Caco-2 (cell line): ENCODE measurements at places on chromosomes 5 and 9.
A peak's percentile ranks its signal among the peaks of the same experiment; 100 is the strongest.

GRCh38 chr5:13187186-13187585, 757.3 kb downstream of the DNAH5 start:
- no peak for DNase-seq
- no peaks in the 10 kb centered on the region for H3K4me1 ChIP-seq
- H3K27ac ChIP-seq = no peak overlapping the region
- H3K27me3 ChIP-seq = no peaks in the 10 kb centered on the region
- no peaks in the 10 kb centered on the region for H3K36me3 ChIP-seq

GRCh38 chr5:33701251-33701650, 190.5 kb downstream of the ADAMTS12 start:
- DNase-seq = no peak
- no peak overlapping the region for H3K27ac ChIP-seq
- no peaks in the 10 kb centered on the region for H3K27me3 ChIP-seq
- no peaks in the 10 kb centered on the region for H3K4me1 ChIP-seq
- no peak overlapping the region for H3K4me3 ChIP-seq

DNA sequence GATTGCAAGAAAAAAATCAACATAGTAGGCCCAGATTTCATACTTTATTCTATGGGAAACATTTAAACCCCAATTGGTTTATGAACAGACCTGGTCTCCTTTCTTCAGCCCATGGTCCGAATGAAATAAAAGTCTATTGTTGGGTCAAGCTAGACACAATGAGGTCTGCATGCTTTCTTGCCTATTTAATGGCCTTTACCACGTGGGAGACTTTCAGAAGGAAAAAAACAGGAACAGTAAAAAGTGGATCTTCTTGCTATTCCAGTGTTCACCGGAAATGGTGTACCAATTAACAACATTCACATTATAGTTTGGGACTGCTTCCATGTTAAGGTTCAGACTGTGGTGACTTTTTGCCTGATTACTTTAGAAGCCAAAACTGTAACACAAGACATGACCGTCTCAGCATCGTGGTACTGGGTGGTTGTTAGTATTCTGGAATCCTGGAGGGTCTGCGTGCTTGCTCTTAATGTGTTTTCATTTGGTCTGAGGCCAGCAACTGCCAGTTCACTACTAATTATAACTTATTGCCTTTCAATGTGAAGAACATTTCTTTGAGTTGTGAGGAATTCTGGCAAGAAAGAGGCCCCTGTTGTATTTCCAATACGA, 85.4 kb upstream of the PRRC1 start:
- no peaks in the 10 kb centered on the region for H3K36me3 ChIP-seq
- H3K27me3 ChIP-seq = no peaks in the 10 kb centered on the region
- H3K4me1 ChIP-seq = peaks cover 4% of the 10 kb centered on the region; the same call in 1 of the 2 replicates
- no peak overlapping the region for H3K4me3 ChIP-seq
- H3K27ac ChIP-seq = no peak overlapping the region

GRCh38 chr9:37329576-37329975, 92.9 kb upstream of the GRHPR start:
- no peaks in the 10 kb centered on the region for H3K27me3 ChIP-seq
- peaks cover 28% of the 10 kb centered on the region for H3K4me1 ChIP-seq
- DNase-seq = no peak
- H3K27ac ChIP-seq = no peak overlapping the region
- no peak overlapping the region for H3K4me3 ChIP-seq

DNA sequence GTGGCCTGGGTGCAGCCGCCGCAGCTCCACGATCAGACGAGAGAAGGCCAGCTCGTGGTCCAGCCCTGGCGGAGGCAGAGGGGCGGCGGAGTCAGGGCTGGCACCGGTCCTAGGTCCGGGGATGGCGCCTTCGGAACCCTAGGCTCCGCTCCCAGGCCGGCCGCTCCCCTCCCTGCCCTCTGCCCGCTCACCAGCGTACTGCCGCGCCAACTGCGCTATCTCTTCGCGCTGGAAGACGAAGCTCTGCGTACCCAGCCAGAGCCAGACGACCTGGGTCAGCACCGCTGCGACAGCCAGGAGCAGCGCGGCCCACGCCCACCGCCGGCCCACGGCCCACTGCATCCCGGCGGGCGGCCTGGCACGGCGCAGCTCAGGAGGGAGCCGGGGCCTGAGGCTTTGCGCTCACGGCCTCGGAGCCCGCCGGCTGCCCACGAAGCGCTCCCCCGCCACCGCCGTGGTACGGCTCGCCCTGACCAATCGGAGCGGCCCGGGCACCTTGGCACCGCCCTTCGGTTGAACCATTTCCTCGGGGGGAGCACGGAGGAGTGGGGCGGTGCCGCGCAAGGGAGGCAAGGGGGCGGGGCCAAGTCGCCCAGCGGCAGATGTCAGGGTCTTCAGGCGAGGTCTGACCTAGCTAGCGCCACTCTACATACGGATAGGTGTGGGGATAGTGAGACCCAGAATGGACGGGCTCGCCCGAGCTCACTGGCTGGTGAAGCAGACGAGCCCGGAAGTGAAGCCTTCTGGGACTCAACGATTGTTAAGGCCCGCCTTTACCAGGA, at the start of gene SIGMAR1:
Gene SIGMAR1 (minus strand): TSS at position 432 of the 782 bp plus-strand sequence. CDS start 90 bp downstream, at position 342.
- H3K4me3 ChIP-seq = peak within 1 kb of the TSS; percentile 99
- peaks cover 1% of the 10 kb centered on the region; the same call in 1 of the 2 replicates for H3K36me3 ChIP-seq
- H3K4me1 ChIP-seq = no peaks in the 10 kb centered on the region
- H3K27ac ChIP-seq = peak within 1 kb of the TSS; percentile 64
- peak; percentile 96 for DNase-seq

GRCh38 chr5:1299961-1300360, 5.1 kb upstream of the TERT start:
- no peaks in the 10 kb centered on the region for H3K27me3 ChIP-seq
- DNase-seq = no peak
- no peaks in the 10 kb centered on the region for H3K4me1 ChIP-seq
- H3K36me3 ChIP-seq = no peaks in the 10 kb centered on the region
- H3K27ac ChIP-seq = no peak overlapping the region
- H3K4me3 ChIP-seq = no peak overlapping the region

- no peak overlapping the region for H3K4me3 ChIP-seq
- no peaks in the 10 kb centered on the region for H3K36me3 ChIP-seq
- H3K27ac ChIP-seq = no peak overlapping the region
- no peak for DNase-seq
- no peaks in the 10 kb centered on the region for H3K27me3 ChIP-seq
- H3K4me1 ChIP-seq = no peaks in the 10 kb centered on the region
These were observed 46.9 kb upstream of the GAS1 start for GRCh38 chr9:86994231-86994630.

DNA sequence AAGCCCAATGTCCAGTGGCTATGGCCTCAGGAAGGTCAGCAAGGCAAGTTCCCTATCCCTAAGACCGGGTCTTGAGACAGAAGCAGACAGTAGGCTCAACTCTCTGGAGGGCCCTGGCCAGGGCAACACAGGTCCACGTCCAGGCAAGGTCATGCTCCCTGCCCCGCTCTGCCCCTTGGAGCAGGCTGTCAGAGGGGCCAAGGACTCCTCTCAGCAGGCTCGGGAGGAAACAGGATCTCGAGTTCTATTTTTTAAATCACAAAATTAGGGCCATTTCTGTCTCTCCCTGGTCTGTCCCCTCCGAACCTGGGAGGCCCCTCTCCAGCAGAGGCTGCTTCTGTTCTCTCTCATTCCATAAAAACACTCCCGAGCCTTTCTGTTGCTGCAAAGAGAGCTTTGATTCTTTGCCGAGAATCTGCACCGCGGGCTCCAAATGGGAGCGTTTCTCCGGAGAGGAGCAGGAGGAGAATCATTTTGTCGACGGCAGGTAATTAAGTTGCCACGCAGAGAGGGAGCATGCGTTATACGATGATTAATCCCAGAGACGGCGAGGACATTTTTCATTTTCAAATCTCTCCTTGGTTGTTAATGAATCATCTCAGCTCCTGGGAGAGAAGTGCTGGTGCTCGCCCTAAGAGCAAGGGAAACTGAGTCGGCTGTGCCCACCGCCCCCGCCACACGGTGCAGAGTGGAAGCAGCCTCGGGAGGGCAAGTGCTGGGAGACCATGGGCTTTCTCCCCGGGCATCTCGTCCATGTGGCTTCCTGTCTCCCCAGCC, 24.5 kb upstream of the FCN1 start:
- H3K27ac ChIP-seq = no peak overlapping the region
- H3K27me3 ChIP-seq = no peaks in the 10 kb centered on the region
- H3K4me1 ChIP-seq = no peaks in the 10 kb centered on the region
- no peak for DNase-seq
- H3K4me3 ChIP-seq = no peak overlapping the region

- peaks cover 6% of the 10 kb centered on the region for H3K4me1 ChIP-seq
- H3K27ac ChIP-seq = no peak overlapping the region
- DNase-seq = no peak
- H3K27me3 ChIP-seq = no peaks in the 10 kb centered on the region
- H3K4me3 ChIP-seq = no peak overlapping the region
These were observed 205.8 kb downstream of the DEPDC1B start for GRCh38 chr5:60494144-60494543.

DNA sequence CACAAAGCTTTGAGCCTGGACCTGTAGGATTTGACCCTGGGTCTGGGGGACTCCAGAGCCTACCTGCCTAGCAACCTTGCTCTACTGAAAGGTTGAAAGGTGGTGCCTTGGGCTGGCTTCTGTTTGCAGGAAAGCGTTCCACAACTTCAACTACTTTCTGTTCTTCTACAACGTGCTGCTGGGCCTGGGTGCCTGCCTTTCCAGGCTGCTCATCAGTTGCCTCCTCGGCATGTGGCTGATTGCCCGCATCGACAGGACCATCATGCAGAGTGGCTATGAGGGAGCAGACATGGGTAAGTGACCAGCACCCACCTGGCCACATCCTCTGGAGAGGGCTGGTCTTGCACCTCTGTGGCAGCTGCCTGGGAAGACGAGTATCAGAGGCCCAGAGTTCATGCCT, 13.6 kb upstream of the CCDC180 start:
- no peak overlapping the region for H3K27ac ChIP-seq
- no peaks in the 10 kb centered on the region for H3K4me1 ChIP-seq
- H3K4me3 ChIP-seq = no peak overlapping the region

DNA sequence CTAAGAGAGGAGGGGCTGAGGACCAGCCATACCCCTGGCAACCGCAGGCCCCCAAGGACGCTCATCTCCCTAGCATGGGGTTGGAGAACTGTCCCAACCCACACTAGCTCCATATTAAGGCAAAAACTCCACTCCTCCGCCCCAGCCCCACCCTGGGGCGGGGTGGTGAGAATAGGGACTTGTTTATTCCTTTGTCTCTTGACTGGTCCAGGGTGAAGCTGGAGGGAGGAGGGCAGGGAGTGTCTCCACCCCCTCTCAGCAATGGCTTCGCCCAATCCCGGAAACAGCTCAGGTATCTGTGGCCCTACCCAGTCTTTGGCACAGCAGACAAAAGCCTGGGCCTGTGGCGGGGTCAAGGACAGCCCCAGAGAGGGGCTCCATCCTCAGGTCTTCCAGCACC, 16.9 kb downstream of the PRRX2 start:
- H3K4me3 ChIP-seq = no peak overlapping the region
- no peak for DNase-seq
- H3K36me3 ChIP-seq = no peaks in the 10 kb centered on the region
- H3K27me3 ChIP-seq = no peaks in the 10 kb centered on the region
- H3K27ac ChIP-seq = no peak overlapping the region

DNA sequence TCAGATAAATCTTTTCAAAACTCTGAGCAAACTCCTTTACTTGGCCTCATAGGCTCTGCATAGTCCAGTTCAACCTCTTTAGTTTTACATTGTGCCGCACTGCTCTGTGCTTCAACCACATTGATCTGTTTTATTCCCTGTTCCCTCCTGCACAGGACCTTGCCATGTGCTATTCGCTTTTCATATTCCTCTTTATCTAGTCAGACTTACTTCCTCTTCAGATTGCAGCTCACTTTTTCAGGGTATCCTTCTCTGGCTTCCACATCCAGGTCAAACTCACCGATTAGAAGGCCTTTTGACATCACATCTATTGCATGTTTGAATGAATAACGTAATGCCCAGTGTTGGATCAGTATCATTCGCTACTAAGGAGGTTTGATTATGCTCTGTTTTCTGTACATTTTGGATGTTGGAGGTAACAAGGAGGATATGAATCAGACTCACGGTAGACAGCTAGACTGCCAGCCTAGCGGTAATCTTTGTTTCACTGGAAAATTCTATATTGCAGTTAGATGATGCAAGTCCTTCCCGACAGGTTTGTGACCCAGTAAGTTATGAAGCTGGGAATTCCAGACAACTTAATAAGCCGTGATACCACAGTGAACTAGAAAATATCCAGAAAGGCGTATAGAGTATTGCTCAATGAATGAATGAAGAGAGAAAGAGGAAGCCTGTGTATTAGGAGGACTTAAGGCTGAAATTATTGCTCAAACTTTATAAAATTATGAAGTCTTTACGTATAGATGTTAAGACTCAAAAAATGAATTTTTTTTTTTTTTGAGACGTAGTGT, 65.7 kb downstream of the IQGAP2 start:
- DNase-seq = no peak
- H3K27ac ChIP-seq = no peak overlapping the region
- no peak overlapping the region for H3K4me3 ChIP-seq
- H3K36me3 ChIP-seq = no peaks in the 10 kb centered on the region; the same call in 1 of the 2 replicates
- H3K27me3 ChIP-seq = no peaks in the 10 kb centered on the region
- peaks cover 24% of the 10 kb centered on the region for H3K4me1 ChIP-seq

GRCh38 chr5:177296581-177296980, 6.9 kb downstream of the RAB24 start:
- H3K4me1 ChIP-seq = peaks cover 14% of the 10 kb centered on the region
- no peaks in the 10 kb centered on the region for H3K27me3 ChIP-seq
- H3K27ac ChIP-seq = no peak overlapping the region
- DNase-seq = no peak
- no peak overlapping the region for H3K4me3 ChIP-seq

DNA sequence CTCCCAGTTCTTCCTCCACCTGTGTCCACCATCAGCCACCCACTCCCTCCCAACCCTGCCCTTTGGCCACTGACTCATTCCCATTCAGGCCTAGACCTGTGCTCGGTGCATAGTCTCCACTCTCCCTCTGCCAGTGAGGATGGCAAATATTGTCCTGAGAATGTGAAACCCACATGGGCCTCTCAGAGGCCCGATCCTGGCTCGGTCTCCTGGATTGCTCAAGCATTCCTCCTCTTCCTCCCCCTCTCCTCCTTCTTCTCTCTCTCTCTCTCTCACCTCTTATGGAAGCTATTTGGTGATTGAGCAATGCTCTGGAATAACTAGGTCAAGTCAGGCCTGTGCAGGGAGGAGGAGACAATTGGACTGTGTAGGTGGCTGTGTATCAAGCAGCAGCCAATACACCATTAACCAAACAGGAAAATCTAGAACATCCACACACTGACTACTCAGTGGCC, 99.9 kb downstream of the KLF4 start:
- peak overlapping the region; percentile 61 for H3K27ac ChIP-seq
- peaks cover 22% of the 10 kb centered on the region for H3K4me1 ChIP-seq
- H3K27me3 ChIP-seq = no peaks in the 10 kb centered on the region
- H3K36me3 ChIP-seq = no peaks in the 10 kb centered on the region
- peak; percentile 90 for DNase-seq

DNA sequence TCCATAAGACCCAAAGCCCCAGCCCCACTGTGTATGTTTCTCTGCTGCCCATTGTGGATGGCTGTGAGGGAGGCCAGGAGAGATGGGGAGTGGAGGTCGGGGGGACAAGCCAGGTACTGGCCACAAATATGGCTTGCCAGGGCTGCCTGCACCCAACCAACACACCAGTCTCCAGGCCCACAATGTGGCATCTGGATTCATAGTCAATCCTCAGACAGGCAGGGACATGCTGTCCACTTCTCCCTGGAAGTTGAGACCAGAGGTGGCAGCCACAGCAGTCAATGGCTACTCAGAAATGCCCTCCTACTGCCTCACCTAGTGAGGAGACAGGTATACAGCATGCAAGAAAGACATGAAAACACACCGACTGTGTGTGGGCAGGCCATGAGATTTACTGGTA, 61.2 kb upstream of the SLC25A51 start:
- H3K4me3 ChIP-seq = no peak overlapping the region
- no peaks in the 10 kb centered on the region for H3K27me3 ChIP-seq
- no peak for DNase-seq
- H3K36me3 ChIP-seq = no peaks in the 10 kb centered on the region; the same call in 1 of the 2 replicates
- H3K4me1 ChIP-seq = peaks cover 69% of the 10 kb centered on the region
